ENCODE measurements at places on chromosomes 1 and 21.

- DNase-seq: no peak
Measured at GRCh38 chr1:223870617-223871574, 25.1 kb upstream of the TP53BP2 start.

GRCh38 chr1:219746141-219746540 is 133.2 kb upstream of the ZC3H11B start:
- DNase-seq: no peak

DNA sequence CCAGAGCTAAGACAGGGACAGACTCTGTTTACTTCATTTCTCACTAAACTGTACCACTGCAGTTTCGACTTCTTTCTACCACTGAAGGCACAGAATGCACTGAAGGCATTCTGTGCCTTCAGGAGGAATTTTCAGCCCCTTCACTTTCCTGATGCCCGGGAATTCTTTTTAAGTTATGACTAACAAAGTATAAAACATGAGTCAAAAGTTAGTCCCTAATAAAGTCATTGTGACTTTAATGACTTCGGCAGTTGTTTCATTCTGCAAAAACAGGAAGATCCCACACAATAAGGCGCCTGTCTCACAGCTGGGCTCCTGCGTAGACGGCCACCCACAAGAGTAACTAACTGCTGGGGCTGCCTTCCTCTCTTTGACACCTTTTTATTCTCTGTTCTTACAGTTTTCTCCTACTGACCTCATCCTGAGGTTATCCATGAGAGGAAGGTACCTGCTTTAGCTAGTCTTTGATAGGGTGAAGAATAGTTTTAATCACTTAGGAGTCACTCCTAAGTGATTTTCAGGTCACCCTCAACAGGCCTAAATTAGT is 183.9 kb upstream of the SGIP1 start:
- DNase-seq: no peak

GRCh38 chr21:19609611-19610010 is 1206.0 kb upstream of the TMPRSS15 start:
- no peak for DNase-seq

DNA sequence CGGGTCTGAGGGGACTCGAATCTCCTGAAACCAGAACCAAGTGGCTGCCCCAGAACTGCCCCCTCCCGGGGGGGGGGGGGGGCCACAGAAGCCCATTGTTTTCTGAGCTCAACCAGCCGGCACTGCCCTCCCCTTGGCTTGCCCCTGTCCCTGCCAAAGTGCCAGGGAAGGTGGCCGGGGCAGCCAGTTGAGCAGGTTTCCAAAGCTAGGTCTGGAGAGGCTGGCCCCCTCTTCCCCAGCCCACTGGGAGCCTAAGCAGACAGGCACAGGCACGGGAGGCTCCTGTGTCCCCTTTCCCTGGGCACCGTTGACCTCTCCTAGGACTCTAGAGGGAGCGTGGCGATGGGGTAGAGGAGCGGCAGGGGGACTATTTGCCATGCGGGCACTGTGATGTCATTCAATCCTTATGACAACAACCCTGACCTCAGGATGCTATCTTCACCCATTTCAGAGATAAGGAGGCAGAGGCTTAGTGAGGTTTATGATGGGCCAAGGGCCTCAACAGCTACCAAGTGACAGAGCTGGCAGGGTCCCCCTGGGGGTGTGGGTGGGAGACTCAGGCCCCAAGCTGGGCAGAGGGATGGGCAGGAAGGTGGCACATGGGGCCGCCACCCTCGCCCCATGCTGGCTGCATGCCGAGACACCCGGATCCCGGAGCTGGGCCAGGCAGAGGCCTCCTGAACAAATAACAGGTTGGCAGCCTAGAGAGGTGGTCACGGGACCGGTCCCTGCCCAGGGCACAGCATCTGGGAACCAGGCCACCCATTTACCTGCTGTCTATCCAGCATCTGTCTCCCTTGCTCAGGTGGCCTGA is 35.0 kb downstream of the RAP1GAP start:
- no peak for DNase-seq

GRCh38 chr1:21436488-21437340 is 3.2 kb upstream of the NBPF3 start:
- no peak for DNase-seq

- DNase-seq: no peak
Measured at GRCh38 chr21:18157406-18157805, 87.2 kb upstream of the CHODL start.

DNA sequence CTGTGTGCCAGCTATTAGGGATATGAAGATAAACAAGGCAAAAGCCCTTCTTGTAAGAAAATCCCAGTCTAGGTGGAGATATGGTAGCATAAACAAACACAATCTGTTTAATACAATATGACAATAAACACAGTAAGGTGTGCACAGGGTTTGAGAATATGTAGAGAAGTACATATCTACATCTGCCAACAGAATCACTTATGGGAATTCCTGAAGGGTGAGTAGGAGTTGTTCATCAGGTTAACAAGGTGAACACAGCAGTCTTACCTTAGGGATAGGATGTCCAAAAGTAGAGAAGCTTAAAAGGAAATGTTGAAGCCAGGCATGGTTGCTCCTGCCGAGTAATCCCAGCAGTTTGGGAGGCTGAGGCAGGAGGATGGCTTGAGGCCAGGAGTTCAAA is 57.7 kb upstream of the LRRC7 start:
- DNase-seq: no peak

- DNase-seq: no peak
Measured at GRCh38 chr21:46284077-46284644, 1.2 kb downstream of the MCM3AP start.

DNA sequence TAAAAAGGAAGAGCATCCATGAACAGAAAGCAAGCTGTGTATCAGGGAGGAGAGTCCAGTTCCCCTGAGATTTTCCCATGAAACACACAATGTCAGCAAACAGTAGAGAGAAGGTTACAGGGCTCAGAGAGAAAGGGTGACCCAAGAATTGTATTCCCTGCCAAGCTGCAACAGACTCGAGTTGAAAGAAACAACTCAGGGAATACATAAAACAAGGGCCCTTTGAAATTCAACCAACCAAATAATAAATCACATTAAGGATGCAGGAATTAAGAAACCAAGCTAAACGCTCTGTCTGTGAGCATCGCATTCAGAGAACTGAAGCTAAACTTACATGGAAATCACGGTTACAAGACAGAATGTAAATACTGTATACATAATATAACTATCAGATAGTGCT is 20.2 kb downstream of the S100A16 start:
- no peak for DNase-seq

DNA sequence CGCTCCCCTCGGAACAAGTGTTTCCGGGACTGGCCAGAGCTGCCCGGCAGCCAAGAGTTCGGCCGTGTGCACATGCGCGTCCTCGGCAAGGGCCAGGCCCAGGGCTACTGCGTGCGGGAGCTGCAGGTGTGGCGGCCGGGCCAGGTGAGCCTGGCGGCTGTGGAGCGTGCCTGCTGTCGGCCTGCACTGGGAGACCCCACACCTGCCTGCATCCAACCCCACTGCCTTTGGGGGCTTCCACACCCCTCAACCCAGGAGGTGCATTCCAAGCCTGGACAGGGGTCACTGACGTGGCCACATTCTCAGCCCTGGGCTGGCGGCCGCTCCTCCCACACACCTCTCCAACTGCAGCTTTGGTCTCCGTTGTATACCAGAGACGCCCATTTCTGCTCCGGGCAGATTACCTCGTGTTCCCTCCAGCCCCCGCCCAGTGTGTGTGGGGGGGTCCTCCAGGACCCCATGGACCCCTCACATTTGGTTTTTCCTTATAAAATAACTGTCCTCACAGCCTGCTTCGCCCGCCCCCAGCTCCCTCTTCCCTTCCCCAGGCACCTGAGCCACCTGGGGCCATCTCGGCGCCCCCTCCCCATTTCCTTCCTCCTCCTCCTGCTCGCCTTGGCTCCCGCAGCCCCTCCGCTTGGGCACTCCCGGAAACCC is 6.1 kb downstream of the RNF223 start:
- DNase-seq: no peak

GRCh38 chr1:63316984-63317816 is 5.2 kb upstream of the FOXD3 start:
- DNase-seq: peak; percentile 39

DNA sequence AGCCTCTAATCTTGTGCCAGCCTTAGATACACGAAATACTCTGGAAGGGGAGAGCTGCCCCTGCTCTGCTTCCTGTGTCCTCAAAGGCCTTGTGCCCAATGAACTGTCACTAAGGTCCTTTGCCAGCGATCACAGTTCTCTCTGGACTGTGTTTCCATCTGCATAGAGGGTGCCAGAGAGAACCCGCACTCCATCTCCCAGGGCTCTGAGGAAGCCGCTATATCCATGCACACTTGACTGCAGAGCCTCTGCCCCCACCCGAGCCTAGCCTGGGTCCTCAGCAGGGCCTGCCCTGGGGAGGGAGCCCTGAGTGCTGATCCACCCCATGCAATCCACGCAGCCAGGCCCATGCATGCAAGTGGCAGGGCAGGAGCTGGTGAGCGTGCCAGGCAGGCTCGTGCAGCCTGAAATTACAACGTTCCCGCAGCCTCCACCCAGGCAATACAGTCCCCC is 30.6 kb upstream of the KIF21B start:
- no peak for DNase-seq

GRCh38 chr21:28801906-28802305 is 190.8 kb downstream of the LTN1 start:
- no peak for DNase-seq

DNA sequence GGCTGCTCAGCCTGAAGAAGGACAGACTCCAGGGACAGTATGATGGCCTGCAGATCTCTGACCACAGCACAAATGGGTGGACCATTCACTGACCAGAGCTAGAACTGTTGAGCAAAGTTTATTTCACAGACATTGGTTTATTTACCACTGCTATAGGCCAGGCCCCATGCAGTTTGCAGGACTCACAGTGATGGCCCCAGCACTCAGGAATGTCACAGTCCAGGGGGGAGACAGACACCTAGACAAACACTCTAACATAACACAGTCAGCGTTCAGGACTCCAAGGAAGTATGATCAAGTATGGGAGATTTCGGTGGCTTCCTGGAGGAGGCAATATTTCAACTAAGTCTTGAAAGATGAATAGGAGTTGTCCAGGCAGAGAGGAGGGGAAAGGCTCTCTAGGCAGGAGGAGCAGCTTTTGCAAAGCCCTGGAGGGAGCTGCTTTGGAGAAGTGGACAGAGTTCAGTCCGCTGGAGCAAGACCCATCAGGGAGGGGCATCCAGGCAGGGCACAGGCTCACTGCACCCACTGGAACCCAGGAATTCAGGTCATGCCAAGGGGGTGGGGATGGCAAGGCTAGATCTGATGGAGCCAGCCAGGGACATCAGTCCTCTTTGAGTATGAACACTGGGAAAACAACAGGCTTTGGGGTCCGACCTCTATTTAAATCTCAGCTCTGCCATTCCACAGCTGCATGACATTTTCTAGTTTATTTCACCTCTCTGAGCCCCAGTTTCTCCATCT is 454.3 kb downstream of the MATN1 start:
- no peak for DNase-seq

GRCh38 chr1:98402860-98403259 is 258.7 kb upstream of the SNX7 start:
- DNase-seq: no peak

- DNase-seq: no peak
Measured at GRCh38 chr1:33388805-33389771, 41.8 kb downstream of the PHC2 start.

DNA sequence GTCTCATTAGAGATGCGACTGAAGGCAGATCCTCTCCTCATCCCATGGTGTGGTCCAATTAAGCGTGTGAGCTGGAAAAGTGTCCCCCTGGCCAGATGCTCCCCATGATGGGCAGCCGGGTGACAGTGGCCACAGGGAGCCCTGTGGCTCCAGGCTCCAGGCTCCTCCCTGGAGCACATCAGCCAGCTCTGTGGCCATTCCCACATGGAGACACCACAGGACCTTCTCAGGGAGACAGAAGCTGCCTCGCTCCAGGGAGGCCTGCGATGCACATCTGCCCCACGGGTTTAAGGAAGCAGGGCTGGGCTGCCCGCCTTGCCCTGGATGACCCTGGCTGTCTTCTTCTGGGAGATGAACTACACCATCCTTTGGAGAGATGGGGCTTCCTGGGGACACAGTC is 99.9 kb upstream of the TLR5 start:
- no peak for DNase-seq

GRCh38 chr1:203098914-203099520 is 13.2 kb upstream of the MYOG start:
- DNase-seq: no peak

- no peak for DNase-seq
Measured at GRCh38 chr1:60848583-60849188, 233.7 kb upstream of the NFIA start.

- no peak for DNase-seq
Measured at GRCh38 chr1:156148216-156148615, 5.2 kb upstream of the SEMA4A start.

DNA sequence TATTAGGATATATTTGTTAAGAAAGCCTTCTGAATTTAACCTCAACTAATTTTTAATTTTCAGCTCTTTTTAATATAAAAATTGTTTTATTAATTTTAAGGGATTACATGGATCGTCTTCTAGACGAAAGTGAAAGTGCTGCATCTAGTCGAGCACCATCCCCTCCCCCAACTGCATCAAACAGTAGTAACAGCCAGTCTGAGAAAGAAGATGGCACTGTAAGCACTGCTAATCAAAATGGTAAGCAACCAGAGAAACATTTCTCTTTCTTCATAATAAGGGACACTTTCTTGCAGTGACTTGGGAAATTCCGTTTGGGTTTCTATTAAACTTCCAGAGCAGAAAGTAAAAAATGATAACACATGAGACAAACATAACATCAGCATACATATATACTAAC is 56.9 kb downstream of the MIER1 start:
- DNase-seq: peak; percentile 15

DNA sequence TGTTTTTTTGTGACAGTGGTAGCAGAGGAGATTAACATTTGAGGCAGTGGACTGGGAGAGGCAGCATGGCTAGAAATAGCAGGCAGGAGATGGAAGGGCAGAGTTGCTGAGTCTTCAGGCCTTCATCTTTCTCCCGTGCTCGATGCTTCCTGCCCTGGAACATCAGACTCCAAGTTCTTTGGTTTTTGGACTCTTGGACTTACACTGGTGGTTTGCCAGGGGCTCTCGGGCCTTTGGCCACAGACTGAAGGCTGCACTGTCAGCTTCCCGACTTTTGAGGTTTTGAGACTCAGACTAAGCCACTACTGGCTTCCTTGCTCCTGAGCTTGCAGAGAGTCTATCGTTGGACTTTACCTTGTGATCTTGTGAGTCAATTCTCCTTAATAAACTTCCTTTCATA is 24.2 kb upstream of the LEFTY2 start:
- DNase-seq: no peak
